ENCODE measurements at places on chromosomes 6 and 20.

GRCh38 chr20:7358670-7359069, 581.6 kb downstream of the HAO1 start:
- no peak for DNase-seq

- DNase-seq, result no peak
These were observed 480.5 kb upstream of the SULF2 start for GRCh38 chr20:48265791-48266190.

GRCh38 chr6:6587696-6588063, 840 bp upstream of the LY86 start:
- no peak for DNase-seq

DNA sequence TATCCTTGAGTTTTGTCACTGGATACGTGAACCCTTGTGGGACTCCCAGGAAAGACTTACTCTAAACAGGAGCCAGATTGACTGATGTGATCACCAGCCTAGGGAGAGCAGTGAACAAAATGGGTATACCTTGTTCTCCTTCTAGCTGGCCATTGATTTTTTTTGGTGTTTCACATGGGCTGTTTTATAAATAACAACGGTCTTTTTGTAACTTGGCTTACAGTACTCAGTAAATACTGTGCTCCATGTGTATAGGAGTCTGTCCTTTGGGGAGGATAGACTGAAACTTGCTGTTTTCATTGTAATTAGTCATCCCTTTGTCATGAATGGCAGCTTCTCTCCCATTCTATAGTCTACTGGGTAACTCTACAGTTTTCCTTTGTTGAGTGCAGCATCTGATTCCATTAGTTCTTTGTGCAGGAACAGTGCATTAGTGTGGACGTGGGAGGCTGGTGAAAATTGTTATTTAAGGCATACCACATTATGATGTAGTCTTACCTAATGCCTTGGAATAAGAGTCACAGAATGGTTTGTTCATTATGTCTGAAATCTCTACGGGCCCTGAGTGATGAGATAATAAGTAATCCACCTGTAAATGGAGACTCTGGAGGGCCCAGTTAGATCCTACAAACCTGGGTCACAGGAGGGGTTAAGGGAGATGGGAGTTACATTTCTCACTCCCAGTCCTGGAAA, 89.5 kb downstream of the TIAM2 start:
- DNase-seq, result no peak

GRCh38 chr6:13375360-13375878, 47.1 kb upstream of the TBC1D7 start:
- DNase-seq, result peak; percentile 78

DNA sequence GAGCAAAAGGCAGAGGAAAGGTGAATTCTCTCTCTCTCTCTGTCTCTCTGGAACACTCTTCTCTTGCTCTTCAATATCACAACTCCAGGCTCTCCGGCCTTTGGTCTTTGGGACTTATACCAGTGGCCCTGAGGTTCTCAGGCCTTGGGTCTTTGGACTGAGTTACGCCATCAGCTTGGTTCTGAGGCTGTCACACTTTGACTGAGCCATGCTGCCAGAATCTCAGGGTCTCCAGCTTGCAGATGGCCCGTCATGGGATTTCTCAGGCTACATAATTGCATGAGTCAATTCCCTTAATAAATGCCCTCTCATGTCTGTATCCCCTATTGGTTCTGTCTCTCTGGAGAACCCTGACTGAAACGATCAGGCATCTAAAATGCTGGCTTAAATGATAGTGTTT, 12.9 kb downstream of the BTN2A1 start:
- no peak for DNase-seq

DNA sequence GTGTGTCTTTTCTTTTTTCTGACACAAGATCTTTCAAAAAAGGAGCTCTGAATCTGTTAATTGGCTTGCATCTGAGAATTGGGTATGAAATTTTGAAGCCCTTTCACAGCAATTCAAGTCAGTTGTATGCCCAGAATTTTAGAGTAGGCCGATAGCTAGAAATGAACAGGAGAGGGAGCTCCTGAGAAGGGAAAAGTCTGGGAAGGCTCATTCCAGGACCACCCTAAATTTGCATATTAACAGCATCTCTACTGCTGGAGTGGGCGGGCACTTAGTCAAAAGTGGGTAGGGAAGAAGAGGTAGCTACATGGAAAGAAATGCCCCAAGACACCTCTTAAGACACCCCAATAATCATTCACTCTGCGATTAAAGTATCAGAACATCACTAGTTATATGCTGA, 928.3 kb downstream of the TBC1D32 start:
- DNase-seq, result no peak

DNA sequence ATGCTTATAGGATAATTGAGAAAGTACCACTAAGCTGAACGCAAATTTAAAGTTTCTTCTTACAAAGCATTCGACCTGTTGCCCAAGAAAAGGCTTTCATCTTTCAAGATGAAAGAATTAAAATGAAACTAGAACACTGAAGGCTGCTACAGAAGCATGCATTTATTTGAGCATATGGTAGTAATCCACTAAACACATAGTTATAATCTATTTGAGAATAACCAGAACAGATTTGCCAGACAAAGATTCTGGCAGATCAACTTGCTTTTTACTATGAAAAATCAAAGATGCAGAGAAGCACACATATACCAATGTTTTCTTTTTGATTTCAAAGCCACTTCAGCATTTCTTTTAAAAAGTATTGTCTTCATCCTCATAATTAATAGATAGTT, 412.2 kb downstream of the UTRN start:
- DNase-seq, result no peak

DNA sequence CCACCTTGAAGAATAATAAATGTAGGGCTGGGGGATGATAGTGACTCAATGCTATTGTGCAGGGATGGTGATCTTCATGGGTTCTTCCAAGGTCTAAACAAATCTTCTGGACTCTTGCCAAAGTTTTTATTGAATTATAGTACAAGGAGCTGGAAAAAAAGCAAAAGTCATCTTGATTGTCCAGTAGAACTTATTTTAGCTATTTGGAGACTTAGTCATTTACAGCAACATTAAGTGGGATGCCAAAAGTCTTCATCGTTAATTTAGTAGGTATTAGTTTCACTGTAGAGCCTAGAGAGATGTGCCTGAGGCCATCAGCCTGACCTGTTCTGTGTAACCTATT, 212.9 kb upstream of the TBX18 start:
- DNase-seq, result no peak

GRCh38 chr6:38476141-38476540, 163.6 kb downstream of the BTBD9 start:
- no peak for DNase-seq

- no peak for DNase-seq
These were observed 5.9 kb downstream of the KIFC1 start for GRCh38 chr6:33397541-33397940.

GRCh38 chr20:53581444-53582250, 12.0 kb downstream of the ZNF217 start:
- peak; percentile 40 for DNase-seq

- peak; percentile 10 for DNase-seq
These were observed 95.2 kb upstream of the BTN3A2 start for GRCh38 chr6:26269531-26270485.

GRCh38 chr20:19692685-19693119, 65.4 kb upstream of the RIN2 start:
- DNase-seq, result peak; percentile 64

DNA sequence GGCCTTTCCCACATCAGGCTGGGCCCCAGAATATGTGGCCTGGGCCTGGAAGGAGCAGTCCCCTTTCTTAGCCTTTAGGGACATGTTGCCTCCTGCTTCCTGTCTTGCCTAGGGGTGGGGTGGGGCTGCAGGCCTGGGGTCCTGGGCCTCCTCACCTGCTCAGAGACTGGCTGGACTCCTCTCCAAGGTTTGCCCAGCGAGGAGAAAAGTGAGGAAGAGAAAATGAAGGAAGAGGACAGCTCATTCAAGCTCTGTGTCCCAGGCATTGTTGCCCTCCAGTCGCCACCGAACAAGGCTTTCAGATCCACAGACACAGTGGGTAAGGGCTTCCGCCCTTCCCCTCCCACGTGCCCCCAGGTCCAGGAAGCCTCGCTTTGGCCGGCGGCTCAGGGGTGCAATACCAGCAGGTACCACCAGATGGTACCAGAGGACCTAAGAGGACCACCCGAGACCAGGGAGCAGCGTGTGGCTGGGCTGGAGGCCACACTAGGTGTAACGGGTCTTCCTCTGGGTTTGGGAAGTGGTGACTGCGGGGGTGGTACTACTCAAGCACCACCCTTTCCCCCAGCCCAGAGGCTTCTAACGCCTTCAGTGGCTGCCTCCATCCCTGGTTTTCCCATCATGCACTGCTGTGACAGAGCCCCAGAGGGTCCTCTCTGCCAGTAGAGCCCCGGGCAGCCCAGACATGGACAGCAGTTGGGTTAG, 5.5 kb upstream of the BAK1 start:
- DNase-seq, result peak; percentile 94

DNA sequence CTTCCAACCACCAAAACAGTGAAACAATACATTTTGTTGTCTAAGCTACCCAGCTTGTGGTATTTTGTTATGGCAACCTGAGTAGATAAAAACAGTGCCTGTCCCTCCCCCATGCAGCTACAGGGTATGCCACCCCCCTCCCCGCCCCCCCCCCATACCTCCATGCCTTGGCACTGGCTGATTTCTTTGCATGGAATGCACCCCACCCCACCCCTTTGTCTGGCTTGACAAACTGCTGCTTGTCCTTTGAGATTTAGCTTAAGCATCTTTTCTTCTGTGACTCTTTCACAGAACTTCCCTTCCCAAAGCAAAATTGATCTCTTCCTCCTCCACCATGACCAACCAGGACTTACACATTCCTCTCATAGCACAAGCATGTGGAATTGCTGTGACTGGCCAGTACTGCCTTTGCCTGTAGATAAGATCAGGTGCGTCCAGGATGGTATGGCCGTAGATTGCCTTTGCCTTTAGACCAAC, 64.6 kb upstream of the ADGRF1 start:
- no peak for DNase-seq

- DNase-seq, result no peak
These were observed 25.9 kb downstream of the LYRM4 start for GRCh38 chr6:5234874-5235273.

DNA sequence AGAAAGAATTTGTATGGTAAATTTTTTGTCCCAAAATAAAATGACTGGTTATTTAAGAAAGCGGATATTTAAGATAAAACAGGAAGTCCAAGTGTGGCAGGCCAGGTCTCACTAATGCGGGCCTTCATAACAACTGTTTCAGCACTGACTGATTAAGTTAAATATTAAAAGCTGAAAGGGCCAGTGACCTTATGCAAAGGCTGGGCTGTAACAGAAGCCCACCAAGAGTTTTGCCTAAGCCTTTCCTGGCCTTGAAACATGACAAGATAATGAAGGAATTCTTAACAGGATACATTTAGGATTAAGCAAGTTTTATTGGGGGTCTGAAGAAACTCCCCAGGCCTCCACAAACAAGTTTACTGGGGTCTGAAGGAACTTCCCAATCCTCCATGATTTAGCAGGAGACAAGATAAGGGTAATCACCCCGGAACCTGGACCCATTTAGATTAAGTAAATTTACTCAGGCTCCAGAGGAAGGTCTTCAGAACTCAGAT, 36.3 kb downstream of the ZNF133 start:
- no peak for DNase-seq
